ENCODE measurements at places on chromosomes 13 and 19. TPM values are rescaled to one million over a fixed set of nuclear protein-coding genes. Genes with fewer than 3 reads are reported as not detected.

GRCh38 chr13:110863685-110864084 lies 51.2 kb downstream of the ANKRD10 start:
- no peak overlapping the region for H3K27ac ChIP-seq
- no peak overlapping the region for H3K4me3 ChIP-seq
- DNase-seq = no peak
- no peaks in the 10 kb centered on the region for H3K4me1 ChIP-seq
- no peaks in the 10 kb centered on the region for H3K36me3 ChIP-seq
- no peaks in the 10 kb centered on the region for H3K27me3 ChIP-seq

Gene CLASRP
- 38.9 TPM for total RNA-seq

- no peaks in the 10 kb centered on the region for H3K27me3 ChIP-seq
- no peaks in the 10 kb centered on the region for H3K36me3 ChIP-seq
- H3K27ac ChIP-seq = no peak overlapping the region
- H3K4me1 ChIP-seq = peaks cover 9% of the 10 kb centered on the region
These were observed 76.8 kb downstream of the NUFIP1 start for GRCh38 chr13:44912278-44913016.

- H3K27me3 ChIP-seq = no peaks in the 10 kb centered on the region
- H3K36me3 ChIP-seq = peaks cover 37% of the 10 kb centered on the region
- H3K4me1 ChIP-seq = peaks cover 34% of the 10 kb centered on the region
- H3K27ac ChIP-seq = peak overlapping the region; percentile 98
- peak; percentile 98 for DNase-seq
These were observed 5.8 kb upstream of the TPM4 start for GRCh38 chr19:16070366-16070990.

GRCh38 chr19:5950741-5951140 lies 27.2 kb downstream of the RANBP3 start:
- H3K4me1 ChIP-seq = no peaks in the 10 kb centered on the region
- peaks cover 21% of the 10 kb centered on the region for H3K36me3 ChIP-seq
- no peaks in the 10 kb centered on the region for H3K27me3 ChIP-seq
- DNase-seq = no peak
- H3K4me3 ChIP-seq = no peak overlapping the region

DNA sequence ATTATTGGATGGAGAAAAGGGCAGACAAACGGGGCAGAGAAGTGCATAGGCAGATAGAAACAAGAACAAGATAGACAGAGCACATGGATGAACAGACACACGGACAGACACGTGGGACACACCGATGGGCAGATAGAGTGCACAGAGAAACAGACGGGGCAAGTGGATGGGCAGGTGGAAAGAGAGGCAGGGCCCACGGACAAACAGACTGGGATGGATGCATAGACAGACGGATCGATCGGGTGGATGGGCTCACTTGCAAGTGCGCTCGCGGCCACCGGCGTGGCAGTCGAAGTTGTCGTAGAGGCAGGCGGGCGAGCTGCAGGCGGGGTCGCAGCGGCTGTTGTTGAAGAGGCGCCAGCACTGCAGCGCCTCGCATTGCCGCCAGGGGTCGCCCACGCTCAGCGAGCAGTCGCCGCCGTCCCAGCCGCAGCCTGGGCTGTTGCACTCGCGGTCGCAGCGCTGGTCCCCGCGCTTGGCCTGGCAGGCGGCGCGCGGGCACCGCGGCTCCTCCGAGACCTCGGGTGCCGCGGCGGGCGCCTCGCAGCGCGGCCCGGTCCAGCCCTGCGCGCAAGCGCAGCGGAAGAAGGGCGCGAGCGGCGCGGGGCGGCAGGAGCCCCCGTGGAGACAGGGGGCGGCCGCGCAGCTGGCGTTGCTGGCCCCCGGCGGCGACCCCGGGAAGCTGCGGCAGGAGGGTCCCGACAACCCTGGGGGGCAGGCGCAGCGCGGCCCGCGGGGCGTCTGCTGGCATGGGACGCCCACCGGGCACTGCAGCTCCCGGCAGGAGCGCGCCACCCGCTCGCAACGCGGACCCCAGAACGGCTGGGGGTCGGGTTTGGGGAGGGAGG lies 23.3 kb downstream of the NOTCH3 start:
- H3K27ac ChIP-seq = no peak overlapping the region
- no peaks in the 10 kb centered on the region for H3K27me3 ChIP-seq
- no peaks in the 10 kb centered on the region for H3K36me3 ChIP-seq
- peak; percentile 86 for DNase-seq

Gene KCNC3
- 3.1 TPM for total RNA-seq

Gene PRKCG
- 1.5 TPM for total RNA-seq

Gene COG6
- 19.1 TPM for total RNA-seq

GRCh38 chr13:60043262-60043661 lies 120.5 kb downstream of the DIAPH3 start:
- H3K4me3 ChIP-seq = no peak overlapping the region
- no peaks in the 10 kb centered on the region for H3K36me3 ChIP-seq
- no peaks in the 10 kb centered on the region for H3K4me1 ChIP-seq
- H3K27me3 ChIP-seq = no peaks in the 10 kb centered on the region

GRCh38 chr13:43470610-43471009 lies 316.2 kb downstream of the ENOX1 start:
- H3K27me3 ChIP-seq = no peaks in the 10 kb centered on the region
- H3K4me1 ChIP-seq = no peaks in the 10 kb centered on the region
- no peaks in the 10 kb centered on the region for H3K36me3 ChIP-seq
- no peak for DNase-seq
- H3K27ac ChIP-seq = no peak overlapping the region

DNA sequence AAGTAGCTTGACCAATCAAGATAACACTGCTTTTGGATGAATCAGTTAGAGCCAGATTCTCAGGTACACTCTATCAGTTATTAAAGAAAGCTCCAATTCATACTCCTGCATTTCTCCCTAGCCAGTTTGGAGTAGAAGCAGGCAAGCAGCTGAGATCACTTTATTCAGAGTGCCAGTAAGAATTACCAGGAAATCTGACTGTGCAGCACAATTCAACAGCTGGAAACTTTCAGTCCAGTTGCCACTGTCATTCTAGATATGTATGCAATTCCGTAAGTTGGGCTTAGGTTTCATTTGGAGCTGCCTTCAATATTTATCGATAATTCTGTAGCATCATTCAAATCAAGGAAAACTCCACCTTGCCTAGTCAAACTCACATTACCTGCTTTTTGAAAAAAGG lies 2625.6 kb upstream of the PCDH20 start:
- no peaks in the 10 kb centered on the region for H3K27me3 ChIP-seq
- no peaks in the 10 kb centered on the region for H3K4me1 ChIP-seq
- H3K36me3 ChIP-seq = no peaks in the 10 kb centered on the region
- no peak for DNase-seq
- no peak overlapping the region for H3K27ac ChIP-seq

DNA sequence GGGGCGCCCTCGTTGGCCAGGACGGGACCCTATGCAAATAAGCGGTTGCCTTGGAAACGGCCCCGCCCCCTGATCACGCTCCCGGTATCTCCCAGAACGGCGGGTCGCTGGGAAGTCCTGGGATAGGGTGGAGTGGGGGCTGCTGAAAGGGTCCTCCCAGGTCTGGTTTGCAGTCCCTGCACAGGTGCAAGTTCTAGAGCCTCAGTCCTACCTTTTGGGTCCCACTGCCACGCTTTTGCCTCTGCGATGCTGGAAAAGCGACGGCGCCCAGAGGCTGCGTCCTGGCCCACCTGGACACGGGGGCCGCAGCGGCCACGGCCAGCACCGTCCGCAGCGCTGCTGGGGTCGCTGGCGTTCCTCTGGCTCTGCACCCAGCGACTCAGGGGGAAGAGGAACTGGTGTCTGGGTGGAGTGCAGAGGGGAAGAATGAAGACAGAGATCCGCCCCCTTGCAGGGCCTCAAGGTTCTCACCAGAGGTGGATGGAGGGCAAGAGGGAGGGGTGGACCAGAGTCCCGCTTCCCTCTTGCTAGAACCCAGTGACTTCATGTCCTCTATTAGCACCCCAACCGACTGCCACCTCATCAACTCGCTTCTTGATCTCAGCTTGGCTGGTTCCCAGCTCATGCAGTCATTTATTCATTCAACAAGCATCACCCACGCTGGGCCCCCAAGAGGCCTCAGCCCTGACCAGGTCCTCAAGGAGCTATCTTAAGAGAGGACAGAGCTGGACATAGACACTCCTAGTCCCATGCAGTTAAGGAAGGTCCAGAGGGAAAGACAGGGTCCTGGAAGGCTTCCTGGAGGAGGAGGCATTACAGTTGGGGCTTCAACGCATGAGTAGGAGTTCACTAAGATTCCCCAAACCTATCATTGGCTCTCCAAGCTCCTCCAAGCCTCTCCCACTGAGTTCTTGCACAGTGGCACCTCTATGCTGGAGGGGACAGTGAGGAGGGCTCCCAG lies at the start of gene LRRC25:
Gene LRRC25 (minus strand): TSS at position 381 of the 961 bp plus-strand sequence. CDS start 659 bp downstream, outside the sequence.
- no peaks in the 10 kb centered on the region for H3K27me3 ChIP-seq
- no peak within 1 kb of the TSS for H3K27ac ChIP-seq
- DNase-seq = no peak
- H3K4me1 ChIP-seq = peaks cover 10% of the 10 kb centered on the region

DNA sequence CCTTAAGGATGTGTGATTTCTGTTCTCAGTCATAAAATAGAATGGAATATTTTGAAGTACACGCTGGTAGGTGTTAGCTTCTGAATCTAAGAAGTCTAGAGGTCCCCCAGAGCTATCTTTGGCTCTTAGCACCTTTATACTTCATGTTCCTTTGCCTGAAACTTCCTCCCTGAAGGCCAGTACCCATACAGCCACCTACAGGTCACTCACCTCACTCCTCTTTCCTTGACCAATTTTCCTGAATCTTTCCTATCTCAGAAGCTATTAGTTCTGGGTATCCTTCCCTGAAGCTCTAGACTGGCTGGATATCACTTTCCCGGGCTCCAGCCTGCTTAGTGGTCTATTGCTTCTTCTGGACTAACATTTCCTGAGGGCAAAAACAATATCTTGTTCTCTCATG lies 93.4 kb upstream of the EDNRB start:
- no peaks in the 10 kb centered on the region for H3K36me3 ChIP-seq
- no peak overlapping the region for H3K4me3 ChIP-seq
- no peaks in the 10 kb centered on the region for H3K4me1 ChIP-seq
- no peak overlapping the region for H3K27ac ChIP-seq
- no peak for DNase-seq

GRCh38 chr13:54301085-54301484 lies 1272.5 kb downstream of the OLFM4 start:
- no peak for DNase-seq
- H3K36me3 ChIP-seq = no peaks in the 10 kb centered on the region
- H3K4me3 ChIP-seq = no peak overlapping the region
- H3K4me1 ChIP-seq = no peaks in the 10 kb centered on the region
- H3K27ac ChIP-seq = no peak overlapping the region
